Frontal cortex (tissue), 4 donors: ENCODE measurements at places on chromosomes 7 and 10. TPM values are rescaled to one million over a fixed set of nuclear protein-coding genes. Genes with fewer than 3 reads are reported as not detected.
A peak's percentile ranks its signal among the peaks of the same experiment; 100 is the strongest.

TMEM270 gene
- total RNA-seq = not detected

RAPGEF5 gene
- 90.9 TPM for total RNA-seq

GRCh38 chr10:98415731-98416119, 743 bp upstream of the PYROXD2 start:
- no peak for DNase-seq

SPDYE6 gene
- total RNA-seq = not detected

DNA sequence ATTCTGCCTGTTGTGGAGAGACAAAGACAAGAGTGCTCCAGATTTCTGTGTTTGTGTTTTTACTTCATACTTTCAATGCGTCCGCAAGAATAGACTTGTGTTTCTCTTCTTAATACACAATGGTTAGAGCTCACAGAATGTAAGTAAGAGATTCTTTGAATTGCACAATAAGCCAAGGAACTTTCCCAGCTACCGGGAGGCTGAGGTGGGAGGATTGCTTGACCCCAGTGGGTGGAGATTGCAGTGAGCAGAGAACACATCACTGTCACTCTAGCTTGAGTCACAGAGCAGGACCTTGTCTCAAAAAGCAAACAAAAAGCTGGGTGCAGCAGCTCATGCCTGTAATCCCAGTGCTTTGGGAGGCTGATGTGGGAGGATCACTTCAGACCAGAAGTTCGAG, 250.7 kb upstream of the MYO3A start:
- no peak for DNase-seq

DNA sequence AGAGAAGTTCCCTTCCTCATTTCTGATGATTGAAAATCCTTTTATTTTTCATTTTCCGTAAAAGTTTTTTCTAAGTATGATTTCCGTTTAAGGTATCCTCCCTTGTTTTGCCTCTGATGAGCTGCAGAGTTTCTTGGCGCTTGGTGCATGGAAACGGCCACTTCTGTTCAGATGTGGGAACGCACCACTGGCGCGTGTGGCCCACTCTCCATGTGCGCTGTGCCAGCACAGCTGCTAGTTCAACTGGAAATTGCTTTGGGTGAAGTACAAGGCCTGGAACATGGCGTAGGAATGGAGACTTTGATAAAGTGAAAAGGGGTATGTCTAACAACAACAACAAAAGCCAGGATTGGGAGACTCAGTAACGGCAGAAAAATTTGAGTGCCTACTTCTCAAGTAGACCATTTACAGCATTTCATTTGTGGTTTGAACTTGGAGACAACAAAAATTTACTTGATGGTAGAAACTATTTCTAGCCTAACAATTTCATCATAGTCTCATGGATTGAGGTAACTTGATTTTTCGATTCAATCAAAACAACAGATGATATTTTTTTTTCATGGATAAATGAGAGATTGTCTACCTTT, 364.2 kb downstream of the SUGCT start:
- DNase-seq = no peak

DNA sequence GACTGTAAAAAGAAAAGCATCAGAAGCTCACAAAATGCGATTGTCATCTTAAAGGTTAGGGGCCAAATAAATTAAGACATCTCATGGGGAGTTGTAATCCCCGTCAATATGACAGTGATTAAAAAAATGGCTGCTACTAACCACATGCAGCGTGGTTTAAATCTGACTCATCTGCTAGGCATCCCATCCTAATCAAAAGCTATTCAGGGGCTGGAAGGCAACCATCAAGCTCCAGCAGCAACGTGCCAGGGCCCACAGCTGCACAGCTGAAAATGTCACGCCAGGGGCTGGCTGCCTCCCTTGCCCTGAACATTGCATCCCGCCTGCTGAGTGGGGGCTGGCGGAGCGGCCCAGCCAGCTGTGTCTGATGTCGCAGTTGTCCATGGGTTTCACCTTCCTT, 66.3 kb upstream of the FRMD4A start:
- peak; percentile 18 for DNase-seq

DNA sequence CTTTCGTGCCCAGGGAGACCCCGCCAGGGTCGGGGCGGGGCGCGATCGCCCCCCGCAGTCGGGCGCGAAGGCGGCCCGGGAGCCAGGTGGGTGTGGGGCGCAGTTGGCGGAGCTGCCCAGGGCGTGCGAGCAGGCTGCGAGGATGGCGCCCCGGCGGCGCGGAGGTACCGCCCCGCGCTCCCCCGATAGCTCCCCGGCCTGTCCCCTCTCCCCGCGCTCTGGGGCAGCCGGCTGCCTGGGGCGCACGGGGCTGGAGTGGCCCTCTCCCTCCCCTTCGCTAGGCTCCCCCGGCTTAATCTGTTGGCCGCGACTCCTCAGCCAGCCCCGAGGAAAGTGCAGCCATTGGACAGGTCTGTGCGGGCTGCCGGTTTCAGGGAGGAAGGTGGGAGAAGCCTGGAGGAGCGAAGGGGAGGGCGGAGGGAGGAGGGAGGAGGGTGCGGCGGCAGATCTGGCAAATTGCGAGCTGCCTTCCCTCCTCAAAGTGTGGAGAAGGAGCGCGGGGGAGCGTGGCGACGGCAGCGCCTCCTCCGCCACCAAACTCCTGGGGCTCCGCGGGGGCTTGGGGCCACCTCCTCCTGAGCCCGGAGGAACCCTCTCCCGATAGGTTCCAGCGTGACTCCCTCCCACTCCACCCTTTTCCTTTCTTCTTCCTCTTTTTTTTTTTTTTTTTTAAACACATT, 361 bp upstream of the PLXDC2 start:
- peak; percentile 25 for DNase-seq

POLL gene
- total RNA-seq = 6.5 TPM

GRCh38 chr7:130926001-130926691, 192.1 kb upstream of the KLF14 start:
- DNase-seq = no peak

GRCh38 chr7:47497367-47498096, 84.4 kb downstream of the TNS3 start:
- DNase-seq = no peak

TEX47 gene
- not detected for total RNA-seq

SORCS1 gene
- total RNA-seq = 16.7 TPM

DNA sequence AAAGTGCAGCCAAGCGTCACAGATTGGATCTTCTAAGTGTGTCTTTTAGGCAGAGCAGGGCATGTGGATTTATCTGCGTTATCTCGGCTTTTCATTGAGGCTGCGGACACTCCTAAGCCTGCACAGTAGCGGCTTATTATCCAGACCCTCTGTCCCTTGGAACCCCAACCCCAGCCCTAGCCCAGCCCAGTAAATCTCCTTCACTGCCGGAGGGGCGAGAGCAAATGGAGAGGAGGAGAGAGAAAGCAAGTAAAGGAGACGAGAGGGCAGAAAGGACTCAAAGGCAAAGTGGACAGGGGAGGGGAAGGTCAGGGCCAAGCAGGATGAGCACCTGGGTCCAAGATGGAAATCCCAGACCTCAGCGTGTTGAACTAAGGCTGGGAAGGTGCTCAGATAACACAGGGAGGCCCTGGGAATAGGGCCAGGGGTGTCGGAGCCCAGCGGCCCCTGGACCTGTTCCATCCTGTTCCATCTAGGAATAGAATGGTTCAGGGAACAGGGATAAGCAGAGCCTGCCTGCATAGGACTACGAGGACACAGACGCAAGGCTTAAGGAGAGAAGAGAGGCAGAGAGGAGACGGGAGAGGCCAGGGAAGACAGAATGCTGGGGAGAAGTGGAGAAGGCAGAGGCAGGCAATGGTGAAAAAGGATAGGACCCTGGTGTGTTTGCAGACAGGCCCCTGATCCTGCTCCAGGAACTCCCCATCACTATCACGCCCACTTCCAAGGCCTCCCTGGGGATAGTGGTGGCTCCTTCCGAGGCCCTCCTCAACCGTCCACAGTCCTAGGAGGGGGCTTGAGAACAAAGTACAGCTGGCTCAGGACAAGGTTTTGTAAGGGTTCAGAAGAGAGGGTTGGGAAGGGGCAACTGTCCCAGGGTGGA, 99.6 kb downstream of the CHST15 start:
- peak; percentile 12 for DNase-seq

CYP26A1 gene
- total RNA-seq = 16.7 TPM

THSD7A gene
- 34.6 TPM for total RNA-seq

LIPN gene
- not detected for total RNA-seq

GRCh38 chr7:48041653-48041970, 6.3 kb downstream of the C7orf57 start:
- no peak for DNase-seq

CALCR gene
- under 0.01 TPM for total RNA-seq

GRCh38 chr7:148963583-148964482, 64.5 kb downstream of the PDIA4 start:
- no peak for DNase-seq

DNA sequence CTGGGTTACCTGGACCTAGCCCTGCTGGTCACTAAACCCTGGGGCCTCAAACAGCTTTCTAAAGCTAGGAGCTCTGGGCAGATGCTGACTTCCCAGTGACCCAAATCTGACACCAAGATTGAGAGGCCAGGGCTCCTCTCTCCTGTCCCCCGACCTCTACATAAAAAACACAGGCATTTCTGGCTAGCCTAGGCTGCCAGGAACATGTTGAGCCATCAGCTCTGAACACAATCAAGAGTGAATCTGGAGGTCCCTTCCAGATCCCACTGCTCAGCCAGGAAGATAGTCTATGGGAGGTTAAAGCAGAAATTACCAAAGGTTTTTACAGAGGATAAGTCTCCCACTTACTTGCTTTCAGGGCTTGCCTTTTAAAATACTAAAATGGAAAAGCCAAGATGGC, 22.1 kb upstream of the PDE1C start:
- no peak for DNase-seq

GRCh38 chr10:67978749-67979148, 94.3 kb downstream of the SIRT1 start:
- DNase-seq = no peak

GRCh38 chr10:24444337-24444736, 235.4 kb downstream of the KIAA1217 start:
- DNase-seq = no peak

- DNase-seq = no peak
Observed at GRCh38 chr10:74936577-74937265, 110.3 kb downstream of the KAT6B start.

DNA sequence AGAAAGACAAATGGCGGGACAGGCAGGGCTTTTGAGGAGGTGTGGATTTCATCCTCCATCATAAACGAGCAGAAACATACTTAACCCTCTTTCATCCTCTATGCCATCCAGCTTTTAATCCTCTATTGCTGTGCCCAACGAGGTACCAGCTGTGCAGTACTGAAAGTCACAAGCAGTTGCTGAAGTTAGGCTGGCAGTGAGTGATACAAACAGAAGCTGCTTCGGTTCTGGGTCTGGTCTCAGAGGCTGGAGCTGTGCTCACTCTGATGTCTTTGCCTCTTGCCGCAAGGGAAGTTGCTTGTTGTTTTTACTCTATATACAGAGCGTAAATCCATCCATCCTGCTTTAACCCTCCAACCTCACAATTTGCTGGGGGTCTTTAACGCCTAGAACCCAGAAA, 235.2 kb downstream of the CELF2 start:
- no peak for DNase-seq

PRSS58 gene
- not detected for total RNA-seq

NEURL1 gene
- 25.7 TPM for total RNA-seq

LRRTM3 gene
- total RNA-seq = 14.7 TPM

- DNase-seq = no peak
Observed at GRCh38 chr7:22194658-22195273, 162.2 kb downstream of the RAPGEF5 start.

GRCh38 chr10:49767752-49768151, 5.6 kb upstream of the OGDHL start:
- DNase-seq = no peak

DNA sequence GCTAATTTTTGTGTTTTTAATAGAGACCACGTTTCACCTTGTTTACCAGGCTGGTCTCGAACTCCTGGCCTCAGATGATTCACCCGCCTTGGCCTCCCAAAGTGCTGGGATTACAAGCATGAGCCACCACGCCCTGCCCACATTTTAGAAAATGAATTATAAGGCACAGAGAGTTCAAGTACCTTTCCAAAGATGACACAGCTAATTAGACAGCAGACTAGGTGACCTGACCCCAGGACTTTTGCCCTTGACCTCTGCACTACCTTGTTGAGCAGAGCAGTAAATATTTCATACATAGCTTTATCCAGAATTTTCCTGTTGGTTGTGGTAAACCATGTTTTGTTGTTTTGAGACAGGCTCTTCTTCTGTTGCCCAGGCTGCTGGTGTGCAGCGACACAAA, 131.3 kb upstream of the KCTD7 start:
- DNase-seq = no peak

- DNase-seq = no peak
Observed at GRCh38 chr7:101553018-101553770, 75.9 kb downstream of the MYL10 start.

CNPY1 gene
- under 0.01 TPM for total RNA-seq

SCART1 gene
- total RNA-seq = under 0.01 TPM

DNA sequence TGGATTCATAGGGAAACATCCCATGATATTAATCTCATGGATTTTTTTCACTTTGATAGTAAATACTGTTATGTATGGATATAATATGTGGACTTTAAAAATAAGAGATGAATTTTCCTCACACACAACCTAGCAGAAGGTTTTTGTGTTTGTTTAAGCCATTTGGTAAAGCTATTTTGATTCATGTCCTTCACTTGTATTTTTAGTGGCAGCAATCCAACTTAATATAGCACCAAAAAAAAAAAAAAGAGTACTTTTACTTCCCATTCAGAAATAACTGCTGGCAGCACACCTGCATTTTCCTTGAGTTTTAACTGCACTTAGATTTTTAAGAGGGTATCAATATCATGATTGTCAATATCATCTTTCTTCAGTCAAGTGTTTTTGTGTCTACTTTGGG, 60.0 kb downstream of the MCMBP start:
- no peak for DNase-seq

GRCh38 chr7:40544221-40544723, 409.5 kb downstream of the SUGCT start:
- DNase-seq = no peak

CLDN3 gene
- total RNA-seq = not detected

- DNase-seq = no peak
Observed at GRCh38 chr7:40717242-40717641, 582.4 kb downstream of the SUGCT start.

- no peak for DNase-seq
Observed at GRCh38 chr10:46286991-46287693, at the start of gene ANTXRL. Gene ANTXRL, plus strand, starts transcription at chr10:46286997. Its CDS starts 266 bp downstream, at chr10:46287263.

DNA sequence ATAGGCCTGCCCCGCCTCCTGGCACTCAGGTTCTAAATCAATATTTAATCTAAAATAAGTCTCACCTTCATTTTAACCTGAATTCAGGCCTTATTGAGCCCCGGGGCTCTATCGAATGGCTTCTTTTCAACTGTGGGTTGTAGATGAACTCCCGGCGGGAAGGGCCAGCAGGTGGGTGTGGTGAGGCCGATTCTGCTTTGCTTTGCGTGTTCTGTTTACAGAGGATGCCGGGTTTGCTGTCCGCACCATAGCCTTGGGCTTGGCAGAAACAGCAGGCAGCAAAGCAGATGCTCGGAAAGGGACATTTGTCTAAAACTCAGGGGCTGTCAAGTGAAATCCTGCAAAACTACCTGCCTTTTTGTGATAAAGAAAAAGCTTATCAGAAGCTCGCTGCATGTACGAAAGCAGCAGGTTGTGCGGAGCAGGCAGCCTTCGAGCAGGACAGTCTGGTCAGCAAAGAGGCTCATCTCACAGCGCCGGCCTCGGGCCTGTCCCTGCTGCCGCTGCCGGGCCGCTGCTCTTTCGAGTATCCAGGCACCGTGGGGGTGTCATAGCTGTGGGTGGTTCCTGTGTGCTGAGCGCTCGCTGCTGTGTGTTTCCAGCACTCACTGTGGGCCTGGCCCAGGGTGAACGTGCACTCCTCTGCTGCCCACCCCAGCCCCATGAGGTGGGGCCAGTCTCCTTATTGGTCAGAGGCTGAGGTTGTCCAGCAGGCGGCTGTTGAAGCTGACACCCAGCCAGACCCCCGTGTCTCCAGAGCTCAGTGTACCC, 434.8 kb upstream of the FOXK1 start:
- no peak for DNase-seq

GRCh38 chr10:22649994-22650393, 64.4 kb downstream of the PIP4K2A start:
- no peak for DNase-seq
